ENCODE measurements at places on chromosomes 13 and 19.

GRCh38 chr19:35509861-35510625 lies 3.4 kb downstream of the DMKN start:
- DNase-seq, result no peak

GRCh38 chr13:84192125-84192524 lies 309.9 kb upstream of the SLITRK1 start:
- no peak for DNase-seq

- no peak for DNase-seq
These were observed 187.7 kb downstream of the SHISA2 start for GRCh38 chr13:25864116-25864515.

DNA sequence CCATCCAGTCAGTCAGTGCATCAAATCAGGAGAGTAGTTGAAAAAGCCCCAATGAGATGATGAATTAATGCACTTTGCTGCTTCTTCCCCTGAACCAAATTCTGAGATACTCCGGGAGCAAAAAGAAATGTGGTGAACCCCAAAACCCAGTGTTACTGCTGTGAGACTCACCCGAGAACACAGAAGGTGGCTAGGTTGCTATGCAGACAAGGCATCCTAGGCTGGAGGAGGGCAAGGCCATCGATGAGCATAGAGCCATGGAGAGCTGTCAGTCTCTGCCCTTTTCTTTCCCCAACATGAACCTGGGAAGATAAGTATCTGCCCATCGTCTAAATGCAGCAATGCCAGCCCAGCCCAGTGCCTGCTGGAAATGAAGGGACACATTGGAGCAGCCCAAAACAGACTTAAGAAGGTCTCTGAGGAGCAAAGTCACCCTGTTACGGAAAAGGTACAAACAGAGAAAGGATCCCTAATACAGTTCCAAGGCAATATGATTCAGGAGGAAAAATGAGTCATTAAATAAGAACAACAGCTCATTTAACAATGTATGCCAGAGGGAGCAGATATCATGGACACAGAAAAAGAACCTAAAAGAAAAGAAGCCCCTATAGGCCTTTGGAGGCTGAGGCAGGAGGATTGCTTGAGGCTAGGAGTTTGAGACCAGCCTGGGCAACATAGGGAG lies 272.0 kb downstream of the FOXO1 start:
- DNase-seq, result no peak

DNA sequence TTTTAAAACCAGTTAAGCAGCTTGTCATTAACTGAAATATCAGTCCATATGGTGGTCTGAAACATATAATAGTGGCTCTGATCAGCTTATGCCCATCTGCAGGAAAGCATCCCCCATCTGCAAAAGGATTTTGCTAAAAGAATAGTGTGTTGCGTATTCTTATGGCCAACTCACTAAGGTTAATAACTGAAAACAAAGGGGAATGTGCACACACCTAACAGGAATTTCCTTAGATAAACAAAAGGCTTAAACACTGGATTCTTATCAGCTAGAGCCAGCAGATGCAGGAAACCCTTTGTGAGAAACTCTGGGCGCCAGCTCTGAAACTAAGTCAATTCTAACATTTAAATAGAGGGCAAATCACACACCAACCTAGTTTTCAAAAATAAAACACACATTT lies 22.1 kb downstream of the VPS36 start:
- no peak for DNase-seq

DNA sequence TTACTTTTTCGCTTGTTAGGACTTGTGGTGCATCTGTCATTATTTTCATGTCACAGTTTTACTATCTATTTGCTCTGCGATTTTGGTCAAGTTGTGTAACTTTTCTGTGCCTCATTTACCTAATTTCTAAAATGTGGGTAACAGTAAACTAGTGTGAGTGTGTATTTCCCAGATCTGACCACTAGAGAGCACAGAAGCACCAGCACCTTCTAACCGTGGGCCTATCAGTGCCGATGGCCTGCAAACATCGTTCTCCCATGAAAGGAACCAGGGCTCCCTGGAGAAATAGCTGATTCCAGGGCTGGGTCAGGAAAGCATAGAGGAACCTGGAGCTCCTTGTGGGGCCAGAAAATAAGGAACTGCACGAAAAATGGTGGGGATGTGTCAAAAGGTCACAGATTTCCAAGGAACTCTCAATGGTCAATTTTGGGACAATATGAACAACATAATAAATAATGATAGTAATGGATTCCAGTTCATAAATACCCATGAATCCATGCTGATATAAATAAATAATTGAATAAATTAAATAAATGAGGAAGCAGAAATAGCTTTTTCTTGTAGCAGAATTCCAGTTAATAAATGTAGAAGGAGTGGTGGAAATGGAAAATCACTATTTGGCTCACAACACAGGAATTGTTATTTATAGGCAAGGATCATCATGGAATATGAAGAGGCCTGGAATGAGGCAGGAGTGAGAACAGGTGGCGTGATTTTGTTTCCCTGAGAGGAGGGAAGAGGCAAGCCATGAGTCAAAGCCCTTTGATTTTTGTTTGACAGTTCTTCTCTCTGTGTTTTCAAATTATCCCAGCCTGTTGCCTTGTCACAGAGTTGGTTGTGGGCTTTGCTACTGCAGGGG lies 31.1 kb downstream of the CEACAM8 start:
- DNase-seq, result peak; percentile 40

GRCh38 chr13:58583966-58584365 lies 952.4 kb downstream of the PCDH17 start:
- DNase-seq, result no peak

- DNase-seq, result peak; percentile 3
These were observed 78.3 kb downstream of the CYSLTR2 start for GRCh38 chr13:48731957-48732569.

GRCh38 chr13:28012383-28012782 lies 23.9 kb upstream of the URAD start:
- no peak for DNase-seq

- DNase-seq, result peak; percentile 40
These were observed 16.1 kb downstream of the MKNK2 start for GRCh38 chr19:2034729-2035589.

DNA sequence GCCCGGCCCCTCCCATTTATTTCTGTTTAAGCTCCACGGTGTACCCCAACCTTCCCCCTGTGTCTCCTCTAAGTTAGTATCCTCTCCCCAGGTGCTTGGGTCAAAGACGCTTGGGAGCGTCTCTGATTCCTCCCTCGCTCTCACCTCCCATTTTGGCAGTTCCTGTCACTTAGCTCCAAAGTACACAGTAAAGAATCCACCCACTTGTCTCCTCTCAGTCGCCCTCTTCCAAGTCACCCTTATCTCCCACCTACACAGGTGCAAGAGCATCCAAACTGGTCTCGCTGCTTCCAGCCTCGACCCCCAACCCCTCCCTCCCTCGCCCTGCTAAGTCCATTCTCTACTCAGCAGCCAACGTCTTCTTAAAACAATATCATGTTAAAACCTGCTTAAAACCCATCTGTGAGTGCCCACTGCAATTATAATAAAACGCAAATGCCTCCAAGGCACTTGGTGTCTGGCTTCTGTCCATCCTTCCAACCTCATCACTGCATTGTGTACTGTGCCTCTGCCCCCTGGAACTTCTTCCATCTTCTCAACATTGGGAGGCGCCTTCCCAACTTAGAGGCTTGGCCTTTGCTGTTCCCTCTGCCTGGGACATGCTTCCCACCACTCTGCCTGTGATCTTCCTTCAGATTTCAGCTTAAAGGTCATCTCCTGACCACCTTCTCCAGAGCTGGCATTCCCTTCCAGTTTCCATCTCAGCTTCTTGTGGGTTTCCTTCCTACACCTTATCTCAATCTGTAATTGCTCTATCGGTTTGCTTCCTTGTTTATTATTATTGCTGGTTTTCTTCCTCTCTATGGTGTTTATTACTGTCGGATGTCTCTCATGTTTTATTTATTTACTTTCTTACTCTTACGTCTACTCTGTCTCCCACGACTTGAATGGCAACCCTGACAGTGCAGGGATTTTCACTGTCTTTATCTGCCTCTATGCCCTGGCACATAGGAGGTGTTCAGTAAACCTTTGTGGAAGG lies 9.5 kb upstream of the KLK14 start:
- DNase-seq, result no peak

DNA sequence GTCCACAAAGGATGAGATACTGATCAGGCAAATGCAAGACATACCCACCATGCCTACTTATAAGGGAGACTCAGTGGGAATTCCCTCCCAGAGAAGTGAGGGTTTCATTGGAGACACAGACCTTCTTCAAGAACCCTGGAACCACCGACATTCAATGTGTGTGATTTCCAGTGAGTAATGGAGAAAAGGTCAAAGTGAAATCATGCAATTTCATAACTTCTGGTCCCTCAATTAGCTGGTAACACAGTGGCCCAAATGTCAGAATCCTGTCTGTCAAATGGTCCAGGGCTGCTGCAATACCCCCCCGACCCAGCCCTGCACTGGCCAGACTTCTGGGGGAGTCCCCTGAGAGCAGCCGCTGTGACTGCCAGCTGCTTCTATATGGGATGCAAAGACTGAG lies 4.7 kb upstream of the METTL21C start:
- DNase-seq, result no peak

GRCh38 chr13:113383089-113383488 lies 19.2 kb upstream of the GRTP1 start:
- DNase-seq, result no peak

DNA sequence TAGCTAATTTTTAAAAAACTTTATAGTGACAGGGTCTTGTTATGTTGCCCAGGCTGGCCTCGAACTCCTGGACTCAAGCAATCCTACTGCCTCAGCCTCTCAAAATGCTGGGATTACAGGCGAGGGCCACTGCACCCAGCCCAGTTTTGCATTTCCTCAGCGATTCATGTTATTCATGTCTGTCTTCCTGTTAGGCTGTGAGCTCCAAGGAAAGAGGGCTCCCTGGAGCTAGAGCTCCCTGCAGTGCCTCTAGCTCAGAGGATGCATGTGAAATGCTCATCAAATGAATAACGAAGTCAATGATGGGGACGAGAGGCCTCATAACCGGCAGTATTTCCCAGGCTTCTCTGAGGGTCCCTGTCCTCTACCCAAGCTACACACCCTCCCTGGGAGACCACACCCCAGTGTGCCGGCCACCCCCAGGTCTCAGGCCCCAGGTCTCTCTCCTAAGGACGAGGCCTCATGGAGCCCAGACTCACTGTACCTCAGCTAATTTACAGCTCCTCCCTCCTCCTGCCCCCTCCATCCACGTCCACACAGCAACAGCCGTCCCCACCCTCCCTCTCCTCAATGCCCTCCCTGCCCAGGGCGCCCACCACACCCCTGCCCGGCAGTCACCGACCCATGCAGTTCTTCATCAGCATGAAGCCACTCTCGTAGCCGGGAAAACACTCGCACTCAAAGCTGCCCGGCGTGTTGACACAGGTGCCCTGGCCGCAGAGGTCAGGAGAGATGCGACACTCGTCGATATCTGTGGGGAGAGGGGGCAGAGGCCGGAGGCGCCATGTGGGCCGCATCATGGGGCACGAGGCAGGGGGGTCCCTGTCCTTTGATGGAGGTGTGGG lies 28.5 kb downstream of the FBN3 start:
- DNase-seq, result no peak

GRCh38 chr13:52847682-52848432 lies 583 bp downstream of the PCDH8 start:
- no peak for DNase-seq

DNA sequence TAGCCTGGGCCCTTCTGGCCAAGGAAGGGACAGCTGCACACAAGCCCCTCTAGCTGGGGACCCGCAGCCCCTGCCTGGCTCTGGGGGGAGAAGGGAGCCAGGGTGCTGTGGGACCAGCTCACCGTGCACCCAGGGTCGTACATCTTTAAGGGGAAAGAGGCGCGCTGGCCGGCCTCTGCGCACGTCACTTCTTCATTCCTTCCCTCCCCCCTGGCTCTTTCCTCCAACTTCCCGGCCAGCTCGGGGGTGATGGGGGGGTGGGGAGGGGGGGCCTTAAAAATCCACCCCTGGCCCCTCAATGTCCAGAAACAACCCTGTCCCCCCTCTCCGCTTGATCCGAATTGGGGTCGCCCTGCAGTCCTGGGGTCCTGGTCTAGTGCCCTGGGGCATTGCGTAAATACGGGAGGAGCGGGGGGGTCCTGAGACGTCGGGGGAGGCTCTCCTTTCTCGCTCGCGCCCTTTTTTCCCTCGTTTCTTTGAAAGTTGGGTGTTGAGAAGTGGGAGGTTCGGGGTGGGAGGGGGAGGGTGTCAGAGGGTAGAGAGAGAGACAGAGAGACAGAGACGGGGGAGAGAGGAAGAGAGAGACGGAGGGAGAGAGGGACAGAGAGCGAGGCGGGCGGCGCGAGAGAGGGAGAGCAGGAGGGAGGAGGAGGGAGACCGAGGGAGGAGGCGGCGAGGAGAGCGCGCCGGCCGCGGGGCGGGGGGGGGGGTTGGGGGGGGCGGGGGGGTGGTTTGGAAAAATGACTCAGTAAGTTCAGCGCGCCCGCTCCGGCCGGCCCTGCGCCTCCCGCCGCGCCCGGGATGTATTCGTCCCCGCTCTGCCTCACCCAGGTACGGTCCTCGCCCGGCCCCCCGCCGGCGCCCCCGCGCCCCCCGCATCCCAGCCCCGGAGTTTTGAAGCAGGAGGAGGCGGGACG lies at the start of gene NFIC:
Gene NFIC, plus strand, starts transcription at position 748 of the 917 bp plus-strand sequence. Its CDS starts 54 bp downstream, at position 802.
- peak; percentile 82 for DNase-seq

- no peak for DNase-seq
These were observed 35.5 kb upstream of the MLNR start for GRCh38 chr13:49184621-49185020.

DNA sequence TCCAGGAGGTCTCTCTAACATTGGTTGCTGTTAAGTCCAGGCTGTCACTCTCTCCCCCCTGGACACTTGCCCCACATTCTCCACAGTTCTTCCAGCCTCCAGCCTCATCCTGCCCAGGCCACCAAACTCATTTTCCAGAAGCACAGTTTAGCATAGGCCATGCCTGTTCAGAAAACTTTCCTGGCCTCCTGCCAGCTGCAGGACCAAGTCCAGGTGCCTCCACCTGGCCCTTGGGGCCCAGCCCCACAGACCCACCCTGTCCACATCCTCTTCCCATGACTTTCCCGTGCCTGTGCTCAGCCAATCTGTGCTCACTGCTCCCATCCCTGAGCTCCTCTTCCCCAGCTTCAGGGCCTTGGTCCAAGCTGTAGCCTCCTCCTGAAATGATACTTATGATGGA lies 905.0 kb downstream of the UQCRFS1 start:
- DNase-seq, result no peak

- no peak for DNase-seq
These were observed 15.4 kb downstream of the TMEM272 start for GRCh38 chr13:51829568-51829899.

GRCh38 chr13:104832231-104832630 lies 1703.2 kb downstream of the EFNB2 start:
- DNase-seq, result no peak

DNA sequence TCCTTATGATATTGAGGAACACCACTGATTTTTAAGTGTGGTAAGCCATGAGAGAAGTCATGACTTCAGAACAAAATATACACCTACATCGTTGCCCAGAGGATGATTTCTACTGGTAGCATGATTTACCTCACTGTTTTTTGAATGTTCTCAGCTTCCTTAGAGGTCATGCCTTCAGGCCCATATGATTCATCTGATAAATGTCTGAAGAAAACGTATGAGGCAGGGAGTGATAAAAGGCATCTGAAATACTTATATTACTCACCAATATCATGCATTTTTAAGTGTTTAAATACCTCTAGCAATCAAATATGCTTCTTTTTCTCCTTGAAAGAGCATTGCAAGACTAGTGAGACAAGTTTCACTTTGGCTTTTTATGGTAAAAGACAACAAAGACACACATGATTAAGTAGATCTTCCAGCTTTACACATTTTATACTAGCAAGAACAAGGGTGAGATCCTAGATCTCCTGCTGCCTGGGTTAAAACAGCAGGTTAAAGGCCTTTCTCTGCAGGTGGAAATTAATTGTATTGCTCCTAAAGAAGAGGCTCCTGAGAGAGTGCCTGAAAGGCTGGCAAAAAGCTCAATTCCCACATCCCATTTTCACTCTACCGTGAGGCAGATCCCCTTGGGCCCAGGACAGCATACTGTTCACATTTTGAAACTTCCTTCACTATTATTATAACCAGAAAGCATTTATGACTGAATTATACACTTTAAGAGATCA lies 432.4 kb downstream of the SLITRK1 start:
- DNase-seq, result no peak
